Activated CD4-positive, alpha-beta T cell treated with anti-CD3 and anti-CD28 coated beads, Interleukin-2, amount 50 U/mL, for 4 hours (primary cell): ENCODE measurements at places on chromosomes 3 and 15.

DNA sequence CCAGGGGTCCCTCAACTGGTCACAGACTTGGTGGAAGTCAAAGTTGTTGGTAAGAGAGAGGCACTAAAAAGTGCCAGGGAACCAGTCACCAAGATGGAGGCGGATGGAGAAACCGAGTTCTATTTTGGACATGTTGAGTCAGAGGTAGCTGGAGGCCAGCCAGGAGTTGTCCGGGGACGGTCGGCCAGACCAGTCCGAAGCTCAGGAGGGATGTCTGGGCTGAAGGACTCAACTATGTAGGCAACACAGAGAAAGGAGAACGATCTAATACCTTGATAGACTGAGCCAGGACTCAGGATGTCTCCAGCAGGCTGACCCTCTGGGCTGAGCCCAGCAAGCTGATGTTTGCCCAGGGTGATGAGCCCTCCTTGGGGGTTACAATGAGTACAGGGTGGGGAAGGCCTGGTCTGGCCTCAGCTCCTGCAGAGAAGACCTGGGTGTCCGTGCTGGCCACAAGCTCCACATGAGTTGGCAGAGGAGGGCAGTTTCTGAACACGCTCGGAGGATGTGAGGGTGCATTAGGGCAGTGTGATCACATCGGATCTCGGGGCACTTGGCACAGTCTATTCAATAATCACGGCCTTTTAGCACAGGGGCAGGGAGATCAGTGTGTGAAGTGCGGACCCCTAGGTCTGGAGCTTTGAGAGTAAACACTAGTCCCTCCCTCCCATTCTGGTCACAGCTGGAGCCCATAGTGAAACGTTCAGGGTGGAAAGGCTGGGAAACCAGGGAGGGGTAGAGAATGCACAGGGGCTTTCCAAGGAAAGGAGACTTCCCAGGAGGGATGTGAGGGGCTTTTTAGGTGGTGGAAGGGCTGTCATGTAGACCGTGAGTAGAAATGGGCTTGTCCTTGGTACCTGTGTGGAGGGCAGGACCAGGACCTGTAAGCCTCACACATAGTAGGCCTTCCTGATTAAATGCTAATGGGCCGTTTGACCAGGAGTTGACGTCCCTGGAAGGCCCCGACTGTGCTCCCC is 111.9 kb downstream of the ETFA start:
- DNase-seq = no peak

DNA sequence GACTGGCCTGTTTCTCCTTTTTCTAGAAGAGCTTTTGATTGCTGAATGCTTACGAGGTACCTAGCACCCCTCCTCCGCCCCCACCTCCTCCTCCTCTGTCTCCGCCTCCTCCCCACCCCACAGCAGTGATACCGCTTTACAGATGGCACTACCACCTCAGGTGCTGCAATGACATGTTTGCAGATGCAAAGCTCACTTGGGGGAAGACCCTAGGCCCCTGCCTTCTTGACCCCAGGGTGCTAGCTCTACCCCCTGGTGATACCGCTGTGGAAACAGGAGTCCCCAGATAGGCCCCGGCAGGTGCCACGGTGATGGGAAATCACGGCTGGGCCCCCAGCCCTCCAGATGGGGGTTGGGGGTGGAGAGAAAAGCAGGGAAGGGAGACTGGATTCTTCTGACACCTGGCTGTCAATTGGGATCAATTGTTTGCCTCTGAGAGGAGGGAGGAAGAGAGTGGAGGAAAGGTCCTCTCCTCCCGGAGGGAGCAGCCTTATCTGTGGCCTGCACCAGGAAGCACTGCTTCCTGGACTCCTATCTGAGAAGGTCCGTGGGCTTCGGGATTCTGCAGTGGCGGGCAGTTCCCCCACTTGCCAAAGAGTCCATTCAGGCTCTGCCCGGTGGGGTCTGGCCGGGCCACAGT is 37.6 kb downstream of the DNASE1L3 start:
- DNase-seq = no peak

- no peak for DNase-seq
Observed at GRCh38 chr3:157148196-157148889, 11.6 kb downstream of the CCNL1 start.

DNA sequence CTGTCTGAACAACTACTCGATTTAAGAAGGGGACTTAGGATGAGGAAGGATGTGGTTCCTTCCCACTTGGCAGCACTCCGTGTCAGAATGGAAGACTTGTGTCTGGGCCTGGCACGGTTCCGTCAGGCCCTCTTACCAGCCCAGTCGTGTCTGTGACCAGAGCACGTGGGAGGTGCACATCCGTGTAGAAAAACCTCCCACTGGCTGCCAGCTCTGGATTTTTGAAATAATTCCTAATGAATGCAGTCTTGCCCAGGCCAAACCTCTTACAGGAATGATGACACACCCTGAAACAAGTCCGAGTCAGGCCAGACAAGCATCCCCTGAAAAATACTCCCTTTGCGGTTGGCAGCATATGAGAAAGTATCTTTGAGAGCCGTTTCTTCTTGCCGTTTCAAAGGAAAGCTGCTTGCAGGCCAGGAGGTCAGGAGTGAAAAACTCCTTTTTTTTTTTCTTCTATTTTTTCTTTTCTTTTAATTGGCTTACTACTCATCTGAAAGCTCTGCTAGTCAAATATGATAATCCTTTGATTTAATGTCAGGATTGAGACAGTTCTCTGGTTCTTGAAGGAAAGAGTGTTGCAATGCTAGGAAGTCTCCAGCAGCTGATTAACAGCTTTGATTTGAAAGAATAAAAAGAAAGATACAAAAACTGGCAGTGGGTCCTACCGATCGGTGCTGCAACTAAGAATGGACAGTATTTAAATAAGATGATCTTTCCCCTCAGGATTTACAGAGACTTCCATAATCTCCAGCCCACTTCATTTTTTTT is 19.8 kb downstream of the IL1RAP start:
- DNase-seq = no peak

GRCh38 chr3:147661916-147662315 is 252.8 kb downstream of the ZIC1 start:
- DNase-seq = no peak

DNA sequence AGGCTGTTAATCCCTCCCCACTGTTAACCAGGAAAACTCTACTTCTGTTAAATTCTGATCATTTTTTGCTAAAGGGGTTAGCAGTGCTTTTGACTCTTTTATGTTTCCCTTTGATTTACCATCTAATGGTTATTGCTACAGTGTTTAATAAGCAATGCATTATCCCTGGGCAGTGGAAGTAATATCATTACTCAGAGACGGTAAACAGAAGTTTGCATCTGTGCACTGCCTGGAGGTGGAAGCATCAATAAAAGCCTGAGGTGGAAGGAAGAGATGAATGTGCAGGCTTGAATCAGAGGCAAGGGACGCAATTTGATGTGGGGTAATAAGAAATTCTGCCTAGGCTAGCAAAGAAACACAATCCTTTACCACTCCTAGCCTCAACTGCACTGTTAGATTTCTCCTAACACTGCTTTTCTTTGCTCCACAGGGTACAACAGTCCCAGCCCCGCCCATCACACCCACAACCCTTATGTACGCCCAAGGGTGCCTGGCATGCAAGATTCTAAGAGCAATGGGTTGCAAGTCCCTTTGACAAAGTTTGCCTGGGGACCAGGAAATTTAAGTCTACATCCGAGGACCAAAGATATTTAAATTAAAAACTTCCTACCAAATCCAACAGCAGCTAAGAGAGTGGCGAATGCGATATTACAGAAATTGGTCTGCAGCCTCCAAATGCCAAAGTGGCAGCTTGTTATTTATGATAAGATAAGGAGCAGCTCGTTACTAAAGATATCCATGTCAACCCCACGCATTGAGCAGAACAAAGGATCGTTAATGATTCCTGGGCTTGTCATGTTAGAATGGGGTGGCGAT is 261.4 kb downstream of the FHIT start:
- no peak for DNase-seq
